Stimulated activated CD8-positive, alpha-beta memory T cell treated with anti-CD3 and anti-CD28 coated beads, Interleukin-4, amount 100 ng/mL, for 4 hours (primary cell): ENCODE measurements at places on chromosomes 2 and 18.

- DNase-seq: no peak
Observed at GRCh38 chr2:26772064-26773001, 8.2 kb downstream of the SLC35F6 start.

GRCh38 chr18:23648940-23649607 lies 13.6 kb downstream of the ANKRD29 start:
- DNase-seq: no peak

DNA sequence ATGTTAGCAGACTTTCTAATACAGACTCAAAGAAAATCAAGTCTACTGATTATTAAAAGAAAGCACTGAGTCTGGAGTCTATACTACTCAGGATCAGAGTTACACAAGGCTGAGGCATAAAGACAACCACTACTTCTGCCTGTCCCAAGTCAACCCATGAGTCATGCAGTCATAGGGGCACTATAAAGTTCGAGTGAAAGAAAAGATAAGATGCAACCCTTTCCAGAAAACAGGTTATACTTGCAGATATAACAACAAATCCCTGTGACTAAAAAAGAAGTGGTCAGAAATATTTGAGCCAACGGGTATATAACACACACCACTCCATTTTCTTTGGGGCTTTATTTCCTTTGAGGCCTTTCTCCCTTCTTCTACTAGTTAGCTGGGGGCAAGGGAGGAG lies 18.6 kb upstream of the SCRN3 start:
- DNase-seq: no peak

- no peak for DNase-seq
Observed at GRCh38 chr2:80454628-80455027, 150.1 kb upstream of the LRRTM1 start.

DNA sequence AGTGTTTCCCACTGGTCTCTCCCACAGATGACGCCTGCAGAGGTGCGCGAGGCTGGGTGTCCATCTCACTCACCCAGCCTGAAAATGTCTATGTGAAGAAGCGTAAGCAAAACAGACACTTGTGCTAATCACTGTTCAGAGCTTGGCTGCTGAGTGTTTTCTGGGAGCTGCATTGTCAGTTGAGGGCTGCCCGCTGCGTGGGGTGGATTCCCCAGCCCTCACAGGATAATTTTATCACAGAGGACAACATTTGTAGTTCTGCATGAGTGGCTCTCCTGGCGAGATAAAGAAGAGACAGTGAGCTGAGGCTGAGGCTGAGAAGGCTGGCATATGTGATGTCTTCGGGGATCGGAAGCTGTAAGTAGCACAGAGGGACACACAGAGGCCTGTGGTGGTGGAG lies 16.2 kb upstream of the CAPN13 start:
- no peak for DNase-seq

- DNase-seq: no peak
Observed at GRCh38 chr2:181806039-181806392, 85.5 kb upstream of the ITPRID2 start.

DNA sequence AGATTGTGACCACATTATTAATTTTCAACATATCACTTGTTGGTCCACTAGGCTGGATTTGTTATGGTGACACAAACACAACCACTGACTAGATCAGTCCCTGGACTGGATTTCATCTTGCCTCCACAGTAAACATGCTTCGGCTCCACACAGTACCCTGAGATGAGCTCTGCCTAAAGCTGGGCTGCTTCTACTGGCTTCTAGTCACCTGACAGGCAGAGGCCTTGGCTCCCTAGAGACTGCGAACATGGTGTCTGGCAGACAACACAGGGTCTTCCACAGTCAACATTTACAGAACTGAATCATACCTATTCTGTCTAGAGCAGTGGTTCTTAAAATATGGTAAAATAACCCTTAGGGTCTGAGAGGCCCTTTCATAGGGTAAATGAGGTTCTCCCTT lies 69.2 kb downstream of the RIT2 start:
- DNase-seq: no peak

GRCh38 chr2:54015798-54016699 lies 45.3 kb upstream of the PSME4 start:
- no peak for DNase-seq
